ENCODE measurements at places on chromosomes 16 and 17. TPM values are rescaled to one million over a fixed set of nuclear protein-coding genes. Genes with fewer than 3 reads are reported as not detected.

SPEM3 gene
- total RNA-seq: not detected

CLEC19A gene
- not detected for total RNA-seq

WIPF2 gene
- 11.8 TPM for total RNA-seq

MRPL28 gene
- total RNA-seq: 79.6 TPM

WNT9B gene
- 0.13 TPM for total RNA-seq

CA10 gene
- total RNA-seq: not detected

PPP1R27 gene
- not detected for total RNA-seq

GAN gene
- 9.0 TPM for total RNA-seq

ASIC2 gene
- total RNA-seq: not detected

PHKB gene
- 72.1 TPM for total RNA-seq

- no peak for DNase-seq
Observed at GRCh38 chr17:2456475-2456874, 55.2 kb downstream of the METTL16 start.

Data from Right ventricle myocardium superior (tissue), 1 donor.